Ovary (tissue), 10 donors: ENCODE measurements at places on chromosomes 13 and 19. TPM values are rescaled to one million over a fixed set of nuclear protein-coding genes. Genes with fewer than 3 reads are reported as not detected.

GRCh38 chr19:5445561-5446055, 9.6 kb upstream of the ZNRF4 start:
- no peak for DNase-seq

DNA sequence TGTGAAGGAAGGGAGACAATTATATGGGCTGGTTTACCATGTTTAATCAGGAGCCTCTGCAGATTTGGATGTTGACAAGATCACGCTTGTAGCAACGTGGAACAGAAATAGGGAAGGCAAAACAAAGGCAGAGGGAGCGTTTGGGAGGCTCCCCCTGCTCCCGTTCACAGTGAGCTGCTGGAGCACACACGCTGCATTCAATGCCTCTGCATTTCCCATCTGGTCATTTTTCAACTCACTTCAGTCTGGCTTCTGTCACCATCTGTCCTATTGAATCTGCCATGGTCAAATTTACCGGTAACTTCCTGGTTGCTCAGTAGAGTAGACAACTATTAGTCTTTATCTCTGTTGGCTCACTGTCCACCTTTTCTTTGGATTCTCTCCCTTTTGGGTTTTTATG, 91.0 kb downstream of the NHLRC3 start:
- no peak for DNase-seq

- no peak for DNase-seq
Measured at GRCh38 chr13:33644581-33645543, 173.1 kb upstream of the RFC3 start.

DNA sequence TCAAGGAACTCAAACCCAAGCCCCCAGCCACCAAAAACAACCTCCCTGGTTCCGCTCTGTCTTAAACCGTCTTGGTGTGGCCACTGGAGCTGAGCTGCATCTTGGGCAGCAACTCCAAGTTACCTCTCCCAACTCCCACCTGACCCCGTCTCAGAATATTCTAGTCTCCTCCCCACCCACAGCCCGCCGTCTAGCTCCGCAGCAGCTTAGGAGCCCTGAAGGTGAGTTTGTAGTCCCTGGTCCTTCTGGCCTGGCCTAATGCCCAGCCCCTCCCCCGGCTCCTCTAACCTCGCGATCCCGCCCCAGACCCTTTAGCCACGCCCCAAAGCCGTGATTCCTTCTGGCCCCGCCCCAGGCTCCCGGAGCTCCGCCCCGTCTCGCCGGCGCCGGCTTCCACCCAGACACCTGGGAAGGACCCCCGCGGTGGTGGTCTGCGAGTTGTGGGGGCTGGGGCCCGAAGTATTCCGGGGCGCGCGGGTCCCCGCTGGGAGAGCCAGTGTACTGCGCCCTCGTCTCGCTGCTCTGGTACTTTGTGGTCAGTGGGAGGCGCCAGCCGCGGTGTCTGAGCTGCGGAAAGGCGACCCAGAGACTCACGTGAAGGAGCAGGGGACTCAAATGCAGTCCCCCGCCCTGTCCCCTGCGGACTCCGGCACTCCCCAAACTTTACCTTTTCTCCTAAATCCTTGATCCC, 2.5 kb upstream of the LHB start:
- DNase-seq: peak; percentile 52

DNA sequence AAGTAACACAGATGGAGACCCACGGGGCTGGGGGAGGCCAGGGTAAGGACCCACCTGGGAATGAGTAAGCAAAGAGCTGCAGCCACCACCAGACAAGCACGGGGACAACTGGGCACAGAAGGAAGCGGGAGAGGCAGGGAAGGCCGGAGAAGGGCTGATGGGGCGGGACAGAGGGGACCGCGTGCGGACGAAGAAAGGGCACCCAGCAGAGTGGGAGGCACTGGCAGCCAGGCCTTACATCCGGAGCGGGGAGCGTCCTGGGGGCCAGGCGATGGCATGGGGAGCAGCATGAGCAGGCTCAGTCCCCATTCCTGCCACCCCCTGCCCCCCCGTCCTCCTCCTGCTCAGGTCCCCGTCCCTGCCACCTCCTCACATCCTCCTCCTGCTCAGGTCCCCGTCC, 3.0 kb downstream of the PROZ start:
- no peak for DNase-seq

DNA sequence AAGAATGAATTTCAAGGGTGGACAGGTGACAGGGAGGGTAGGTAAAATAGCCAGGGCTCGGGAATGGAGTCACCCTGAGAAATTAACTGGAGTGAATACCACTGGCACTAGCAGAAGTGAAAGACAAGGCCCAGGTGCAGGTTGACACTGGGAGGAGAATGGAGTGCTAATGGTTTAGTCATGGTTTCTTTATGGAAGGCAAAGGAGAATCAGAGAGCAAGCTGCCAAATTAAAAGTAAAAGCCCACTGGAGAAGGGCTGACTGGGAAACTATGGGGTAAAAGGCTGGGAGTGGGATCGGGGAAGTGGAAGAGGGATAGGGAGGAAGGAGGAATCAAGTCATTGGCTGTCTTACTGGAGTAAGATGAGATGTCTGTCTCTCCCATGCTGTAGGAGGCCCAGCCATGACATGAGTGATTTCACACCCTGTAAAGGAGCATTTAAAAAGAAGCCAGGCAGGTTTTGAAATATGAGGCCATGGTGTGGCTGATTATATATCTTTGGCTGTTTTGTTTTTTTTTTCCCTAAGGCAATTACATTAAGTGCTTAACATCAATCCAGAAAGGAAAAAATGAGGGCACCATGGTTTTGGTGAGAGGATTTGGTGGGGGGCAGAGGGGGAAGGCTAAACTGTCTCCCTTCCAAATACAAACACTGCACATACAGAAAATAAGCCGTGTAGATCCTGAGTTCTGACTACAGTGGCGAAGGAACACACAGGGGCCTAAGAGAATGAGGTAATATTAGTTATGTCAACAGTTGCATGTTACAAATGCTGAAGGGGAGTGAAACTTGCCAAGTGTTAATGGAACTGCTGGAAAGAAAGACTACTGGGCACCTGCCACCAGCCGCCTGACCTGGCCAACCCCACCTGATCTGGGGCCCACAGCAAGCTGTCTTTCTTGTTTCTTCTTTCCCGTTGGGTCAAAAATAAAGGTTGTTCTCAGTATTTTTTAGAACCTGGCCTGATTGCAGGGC, 183.5 kb upstream of the TSC22D1 start:
- no peak for DNase-seq

Gene TNFRSF19
- 4.8 TPM for polyA plus RNA-seq
